Activated CD4-positive, CD25-positive, alpha-beta regulatory T cell (primary cell): ENCODE measurements at places on chromosomes 13 and 19.
A peak's percentile ranks its signal among the peaks of the same experiment; 100 is the strongest.

GRCh38 chr13:110712081-110712848 is 1.2 kb upstream of the ING1 start:
- peak; percentile 80 for DNase-seq

DNA sequence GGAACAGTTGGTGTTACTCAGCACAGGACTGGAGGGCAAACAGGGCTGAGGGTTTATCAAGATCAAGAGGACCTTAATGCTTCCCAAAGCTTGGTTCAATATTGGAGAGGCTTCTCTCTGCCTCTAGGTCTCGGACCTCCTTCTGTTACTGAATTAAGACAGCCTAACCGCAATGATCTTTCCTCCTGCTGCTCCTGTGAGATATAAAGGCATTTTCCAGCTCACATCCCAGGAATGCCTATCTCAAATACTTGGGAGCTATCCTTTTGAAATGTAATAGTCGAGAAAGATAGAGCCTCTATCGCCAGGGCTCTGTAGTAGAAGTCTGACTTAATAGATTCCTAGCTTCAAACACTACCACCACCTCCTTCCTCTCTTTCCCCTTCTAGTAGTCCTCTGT is 1475.0 kb downstream of the SLITRK1 start:
- no peak for DNase-seq

DNA sequence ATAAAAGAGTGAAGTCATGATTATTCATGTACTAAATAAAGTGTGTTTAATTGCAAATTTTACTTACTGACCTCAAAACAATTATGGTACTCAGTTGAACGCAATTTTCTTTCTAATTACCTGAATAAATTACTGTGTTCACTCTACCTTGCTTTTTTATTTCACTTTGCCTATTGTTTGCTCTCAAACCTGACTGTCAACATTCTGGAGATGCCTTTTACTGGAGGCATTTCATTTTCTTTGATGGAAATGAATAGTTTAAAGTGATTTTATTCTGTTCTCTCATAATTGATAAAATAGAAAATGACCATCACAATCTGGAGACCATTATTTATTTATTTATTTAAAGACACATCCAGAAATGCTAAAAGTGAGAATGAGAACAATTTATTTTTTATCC is 811.5 kb upstream of the ATXN8OS start:
- no peak for DNase-seq

DNA sequence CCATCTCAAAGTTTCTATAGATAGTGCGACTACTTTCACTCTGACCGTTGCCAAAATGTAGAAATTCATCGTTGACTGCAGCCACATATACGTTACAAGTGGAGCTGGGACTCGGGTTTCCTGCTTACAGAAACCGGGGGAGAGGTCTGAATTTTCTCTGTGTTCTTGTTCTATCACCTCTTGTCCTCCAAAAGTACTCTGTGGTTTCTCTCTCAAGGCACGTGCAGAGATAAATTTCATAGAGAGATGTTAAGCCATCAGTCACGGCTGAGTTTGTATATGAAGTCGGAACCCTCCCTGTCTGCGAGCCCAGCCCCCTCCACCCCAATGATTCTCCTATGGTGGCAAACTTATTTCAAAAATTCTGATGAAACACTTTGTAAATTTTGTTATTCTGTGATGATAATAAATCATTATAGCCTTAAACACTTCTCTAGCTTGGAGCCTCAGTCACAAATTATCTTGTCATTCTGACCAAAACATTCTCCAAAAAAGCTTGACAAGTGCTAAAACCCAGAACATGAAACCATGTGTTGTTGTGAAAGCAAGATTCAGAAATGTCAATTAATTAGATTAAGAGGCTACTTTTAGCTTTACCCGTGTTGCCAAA is 87.5 kb downstream of the TSHZ3 start:
- DNase-seq: no peak

DNA sequence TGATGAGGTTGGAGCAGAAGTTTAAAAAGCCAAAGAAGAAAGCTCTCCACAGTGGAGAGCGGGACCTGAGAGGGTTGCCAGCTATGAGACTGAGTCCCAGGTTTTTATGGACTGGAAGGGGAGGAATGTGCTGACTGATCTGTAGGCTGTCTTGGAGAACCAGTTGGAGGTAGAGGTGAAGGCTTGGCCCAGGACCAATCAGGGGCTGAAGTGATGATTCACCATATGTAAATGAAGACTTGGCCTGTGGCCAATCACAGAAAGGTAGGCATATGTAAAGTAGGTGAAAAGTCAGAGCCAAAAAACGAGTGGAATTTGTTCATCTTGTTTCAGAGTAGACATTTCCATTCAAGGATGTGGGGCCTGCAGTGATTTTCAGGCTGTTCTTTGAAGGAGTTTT is 17.5 kb upstream of the KBTBD6 start:
- DNase-seq: no peak

GRCh38 chr13:30465343-30465592 is 468 bp downstream of the HMGB1 start:
- no peak for DNase-seq

DNA sequence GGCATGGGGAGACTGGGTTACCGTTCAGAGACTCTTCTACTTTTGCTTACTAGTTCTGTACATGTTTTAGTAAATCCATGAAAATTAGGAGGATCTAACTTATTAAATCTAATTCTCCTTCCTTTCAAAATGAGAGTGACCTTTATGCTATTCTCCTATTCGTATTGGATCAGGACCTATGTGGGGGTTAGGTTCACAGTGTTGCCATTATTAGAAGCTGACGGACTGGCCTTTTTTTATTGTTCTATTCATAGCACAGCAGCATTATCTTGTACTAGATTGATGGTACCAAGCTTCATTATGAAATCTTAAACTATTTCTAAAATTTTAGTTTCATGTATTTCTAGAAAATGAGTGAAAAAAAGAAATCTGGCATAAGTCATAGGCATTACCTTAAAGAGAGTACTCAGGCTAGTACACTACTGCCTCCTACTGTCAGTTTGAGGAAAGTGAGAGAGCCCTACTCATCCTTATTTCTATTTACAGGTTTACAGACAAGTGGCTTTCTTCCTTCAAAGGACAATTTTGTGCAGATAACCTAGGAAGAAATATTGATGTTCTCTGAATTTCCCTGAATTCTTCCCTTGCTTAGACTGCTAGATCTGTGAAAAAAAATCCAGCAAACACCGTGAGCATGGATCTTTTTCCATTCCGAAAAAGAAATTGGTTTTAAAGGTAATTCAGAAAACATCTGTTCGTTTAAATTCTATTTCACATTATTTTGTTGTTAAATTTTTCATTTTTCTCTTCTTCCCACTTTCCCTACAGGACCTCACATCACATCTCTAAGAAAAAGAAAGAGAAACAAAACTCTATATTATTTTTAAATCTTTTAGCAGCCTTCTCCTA is 485.5 kb downstream of the DIAPH3 start:
- no peak for DNase-seq

- no peak for DNase-seq
These were observed 70.5 kb downstream of the GADD45B start for GRCh38 chr19:2546128-2547032.

DNA sequence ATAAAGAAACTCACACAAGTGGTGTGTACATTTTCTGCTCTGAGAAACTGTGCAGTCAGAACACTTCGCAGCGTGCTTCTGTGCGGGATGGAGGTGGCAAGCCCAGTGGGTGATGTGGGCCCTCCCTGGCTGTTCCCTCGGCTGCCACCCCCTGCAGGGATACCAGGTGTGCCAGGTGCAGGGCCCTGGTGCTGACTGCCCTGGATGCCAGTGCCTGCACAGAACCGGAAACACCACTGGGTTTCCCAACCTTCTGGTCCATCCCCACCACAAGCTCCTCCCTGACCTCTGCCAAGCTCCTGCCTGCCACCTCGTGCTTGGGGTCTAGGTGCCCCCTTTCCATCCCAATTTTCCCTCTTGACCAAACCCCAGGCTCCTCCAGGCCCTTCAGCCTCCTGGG is 81.9 kb upstream of the MCF2L start:
- DNase-seq: no peak

DNA sequence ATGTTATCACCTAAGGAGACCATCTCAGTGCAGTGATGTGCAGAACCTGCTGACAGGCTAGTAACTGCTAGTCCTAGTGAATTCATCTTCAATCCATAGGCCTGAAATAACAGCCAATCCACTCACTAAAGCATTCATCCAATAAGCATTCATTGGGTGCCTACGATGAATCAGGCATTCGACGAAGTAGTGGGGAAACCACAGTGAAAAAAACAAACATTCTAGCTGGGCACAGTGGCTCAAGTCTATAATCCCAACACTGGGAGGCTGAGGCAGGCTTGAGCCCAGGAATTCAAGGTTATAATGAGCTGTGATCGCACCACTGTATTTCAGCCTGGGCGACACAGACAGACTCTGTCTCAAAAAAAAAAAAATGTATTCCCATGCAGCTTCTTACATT is 135.6 kb downstream of the RNF17 start:
- DNase-seq: no peak

GRCh38 chr13:93915269-93915809 is 564.1 kb downstream of the DCT start:
- DNase-seq: no peak

DNA sequence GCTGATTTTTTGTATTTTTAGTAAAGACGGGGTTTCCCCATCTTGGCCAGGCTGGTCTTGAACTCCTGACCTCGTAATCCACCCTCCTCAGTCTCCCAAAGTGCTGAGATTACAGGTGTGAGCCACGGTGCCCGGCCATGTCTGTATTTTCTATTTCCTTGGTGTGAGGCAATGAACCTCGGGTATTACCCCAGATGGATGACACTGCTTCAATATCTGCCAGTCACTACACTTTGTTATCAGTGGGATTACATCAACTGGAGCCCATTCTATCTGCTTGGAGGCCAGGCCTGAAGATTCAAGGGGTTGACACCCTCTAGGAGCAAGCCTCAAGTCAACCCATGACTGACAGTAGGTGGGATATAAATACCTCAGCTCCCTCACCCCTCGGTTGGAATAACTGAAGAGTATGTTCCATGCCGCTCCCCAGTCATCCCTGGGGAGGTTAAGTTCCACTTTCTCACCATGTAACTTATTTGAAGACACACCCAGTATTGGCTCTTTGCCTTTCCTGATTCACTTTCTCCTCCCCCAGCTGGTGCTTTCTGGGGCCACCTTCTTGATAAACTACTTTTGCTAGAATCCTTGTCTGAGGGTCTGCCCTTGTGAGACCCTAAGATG is 992 bp upstream of the ADGRE1 start:
- DNase-seq: no peak

DNA sequence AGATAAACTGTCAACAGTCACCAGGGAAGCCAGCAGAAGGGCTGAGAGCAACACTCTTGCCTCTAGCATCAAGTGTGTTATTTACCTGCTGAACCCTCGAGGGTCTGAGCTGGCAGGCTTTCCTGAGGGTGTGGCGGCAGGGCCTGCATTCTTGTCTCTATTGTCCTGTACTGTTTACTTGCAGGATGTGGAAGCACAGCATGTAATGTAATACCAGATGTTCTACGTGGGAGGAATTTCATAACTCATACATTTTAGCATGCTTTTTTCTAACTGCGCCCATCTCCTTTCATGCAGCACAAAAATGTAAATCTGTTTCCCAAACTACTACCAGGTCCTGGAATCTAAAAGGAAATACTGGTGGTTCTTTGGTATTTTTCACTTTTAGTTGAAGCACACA is 153.1 kb downstream of the RGCC start:
- no peak for DNase-seq

DNA sequence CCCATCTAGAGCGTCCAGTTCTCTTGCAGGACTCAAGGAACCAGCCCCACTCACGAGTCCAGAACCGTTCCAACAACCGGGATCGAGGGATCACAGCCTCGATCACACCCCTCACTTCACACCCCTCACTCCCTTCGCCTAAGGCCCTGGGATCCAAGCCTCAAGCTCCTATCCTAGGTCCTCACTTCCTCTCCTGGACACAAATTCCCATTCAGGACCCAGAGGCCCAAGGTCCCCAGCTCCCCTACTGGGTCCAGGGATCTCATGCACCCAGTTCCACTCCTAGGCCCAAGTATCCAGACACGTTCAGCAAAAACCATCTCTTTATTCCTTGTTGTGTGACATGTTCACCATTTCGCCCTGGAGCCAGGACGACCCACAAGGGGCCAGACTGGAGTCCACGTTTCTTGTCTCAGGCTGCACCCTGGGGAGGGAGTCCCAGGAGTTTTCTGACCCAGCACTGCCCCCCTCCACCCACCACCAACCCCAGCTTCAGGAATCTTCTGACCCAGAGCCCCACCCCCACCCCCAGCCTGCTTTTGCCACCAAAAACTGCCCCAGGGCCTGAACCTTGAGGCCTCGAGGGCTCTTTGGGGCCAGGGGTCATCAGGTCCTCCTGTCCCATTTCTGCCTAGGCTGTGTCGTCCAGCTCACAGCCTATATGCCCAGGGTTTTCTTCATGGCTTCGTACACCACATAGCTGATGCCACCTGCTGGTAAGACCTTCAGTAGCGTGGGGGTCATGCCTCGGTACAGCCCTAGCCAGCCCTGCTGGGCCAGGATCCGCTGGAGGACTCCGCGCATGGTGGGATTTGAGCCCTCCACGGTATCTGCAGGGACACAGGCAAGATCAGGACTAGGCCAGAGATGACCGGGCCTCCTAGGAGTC is 1.4 kb upstream of the KHSRP start:
- DNase-seq: no peak

- DNase-seq: no peak
These were observed 8.9 kb upstream of the ZNF507 start for GRCh38 chr19:32336259-32337083.

DNA sequence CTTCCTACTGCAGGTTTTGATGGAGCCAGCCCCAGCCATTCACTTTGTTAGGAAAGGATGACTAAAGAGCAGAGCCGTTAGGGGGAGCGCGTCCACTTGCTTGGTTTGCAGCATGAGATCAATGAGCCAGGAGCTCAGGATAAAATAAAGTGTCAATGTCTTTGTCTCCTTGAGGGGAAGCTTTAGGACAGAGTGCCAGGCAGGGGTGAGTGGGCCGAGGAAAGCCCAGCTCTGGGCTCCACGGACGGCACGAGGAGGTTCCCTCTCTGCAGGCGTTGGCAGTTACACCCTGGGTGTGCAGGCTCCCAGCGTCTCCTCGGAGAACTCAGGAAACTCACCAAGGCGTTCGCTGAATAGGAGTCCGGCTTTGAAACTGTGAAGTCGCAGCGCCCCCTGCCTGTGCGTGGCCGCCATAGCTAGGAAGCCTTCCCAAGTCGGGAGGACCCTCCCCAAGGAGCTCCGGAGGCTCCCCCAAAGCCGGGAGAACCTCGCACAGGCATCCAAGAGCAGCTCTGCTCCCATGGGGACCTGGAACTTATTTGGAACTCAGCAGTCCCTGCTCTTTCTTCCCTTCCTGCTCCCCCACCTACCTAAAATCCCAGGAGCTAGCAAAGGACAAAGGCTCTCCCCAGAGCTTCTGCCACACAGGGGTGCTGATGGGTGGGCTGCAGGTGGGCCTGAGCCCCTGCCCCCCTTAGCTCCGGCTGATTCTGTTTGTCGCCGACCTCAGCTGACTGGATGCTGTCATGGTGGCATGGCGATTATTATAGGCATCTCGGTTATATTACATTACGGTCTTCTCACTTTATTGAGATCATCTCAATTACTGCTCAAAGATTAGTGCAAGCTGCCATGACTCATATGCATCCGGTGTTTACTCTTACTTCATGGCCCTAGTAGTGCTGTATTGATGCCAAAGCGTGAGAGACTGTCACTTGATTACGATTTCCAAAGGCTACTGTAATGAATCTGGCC is 34.4 kb downstream of the GSX1 start:
- peak; percentile 17 for DNase-seq
